ENCODE measurements at places on chromosomes 5 and 9.

GRCh38 chr5:132484391-132484725, 6.2 kb downstream of the IRF1 start:
- no peak for DNase-seq

- DNase-seq: no peak
These were observed 13.5 kb downstream of the FBP1 start for GRCh38 chr9:94625835-94626234.

DNA sequence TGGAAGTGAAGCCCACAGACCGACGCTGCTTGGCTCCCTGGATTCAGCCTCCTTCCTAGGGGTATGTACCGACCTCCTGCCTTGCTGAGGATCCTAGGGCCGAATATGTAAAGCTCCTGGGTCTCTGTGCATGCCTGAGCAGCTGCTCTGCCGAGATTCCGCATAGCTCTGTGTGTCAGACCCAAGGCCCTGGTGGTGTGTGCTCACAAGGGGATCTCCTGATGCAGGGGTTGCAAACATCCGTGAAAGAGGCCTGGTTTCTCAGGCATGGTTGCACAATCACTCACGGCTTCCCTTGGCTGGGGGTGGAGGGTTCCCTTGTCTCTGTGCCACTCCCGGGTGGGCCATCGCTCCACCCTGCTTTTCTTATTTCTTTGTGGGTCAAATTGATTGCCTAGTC, 19.9 kb upstream of the SVEP1 start:
- DNase-seq: no peak

- DNase-seq: no peak
These were observed 52.7 kb downstream of the ADAMTSL1 start for GRCh38 chr9:18526685-18527084.

GRCh38 chr9:21443849-21444625, 3.8 kb downstream of the IFNA1 start:
- no peak for DNase-seq

DNA sequence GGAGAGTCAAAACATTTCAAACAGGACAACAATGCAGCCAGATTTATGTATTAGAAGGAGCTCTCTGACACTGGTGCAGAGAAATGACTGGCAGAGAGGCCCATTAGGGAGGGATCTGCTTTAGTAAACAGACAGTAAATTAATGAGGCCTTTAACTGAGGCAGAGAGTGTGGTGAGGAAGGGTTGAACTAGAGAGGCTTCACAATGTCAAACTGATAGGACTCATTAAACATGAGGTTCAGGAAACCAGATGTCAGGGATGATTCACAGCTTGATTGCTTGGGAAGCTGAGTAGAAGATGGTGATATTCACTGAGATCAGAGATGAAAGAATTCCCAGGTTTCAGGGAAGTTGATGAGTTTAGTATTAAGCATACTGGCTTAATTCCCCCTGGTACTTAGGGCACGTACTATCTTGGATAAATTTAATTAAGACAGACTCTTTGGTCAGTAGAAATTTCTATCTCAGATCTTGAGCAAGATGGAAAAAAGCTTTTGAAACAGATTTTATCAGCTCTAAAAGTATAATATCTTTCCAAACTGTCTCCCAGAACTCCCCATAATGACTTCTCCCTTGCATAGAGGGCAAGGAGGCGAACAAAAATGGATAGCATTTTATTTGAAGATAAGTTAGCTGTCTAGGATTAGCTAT, 8.6 kb upstream of the MUSK start:
- DNase-seq: no peak

GRCh38 chr5:166938071-166938470, 1353.4 kb upstream of the WWC1 start:
- no peak for DNase-seq

DNA sequence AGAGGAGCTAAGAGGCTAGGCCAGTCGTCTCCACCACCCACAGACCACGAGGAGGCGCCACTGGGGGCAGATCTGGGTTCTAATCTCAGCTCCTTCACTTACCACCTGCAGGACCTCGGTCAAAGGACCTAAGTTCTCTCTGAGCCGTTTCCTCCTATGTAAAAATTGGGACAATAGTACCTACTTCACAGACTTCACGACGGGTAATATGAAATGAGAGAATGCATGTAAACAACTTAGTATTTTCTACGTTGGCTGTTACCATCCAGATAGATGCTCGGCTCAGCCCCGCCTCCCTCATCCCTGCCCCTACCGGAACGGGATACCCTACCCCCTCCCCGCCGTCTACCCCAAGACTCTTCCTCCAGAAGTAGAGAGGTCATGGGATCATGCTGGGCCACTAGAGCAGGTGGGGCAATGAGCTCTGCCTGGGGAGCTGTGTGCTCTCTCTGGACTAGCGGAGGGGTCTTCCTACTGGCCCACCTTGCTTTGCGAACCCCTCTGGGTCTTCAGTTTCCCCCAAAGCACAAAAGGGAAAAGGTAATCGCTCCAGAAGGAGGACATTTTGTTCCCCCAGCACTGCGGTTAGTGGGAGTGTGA, 541 bp downstream of the GNPDA1 start:
- peak; percentile 53 for DNase-seq

DNA sequence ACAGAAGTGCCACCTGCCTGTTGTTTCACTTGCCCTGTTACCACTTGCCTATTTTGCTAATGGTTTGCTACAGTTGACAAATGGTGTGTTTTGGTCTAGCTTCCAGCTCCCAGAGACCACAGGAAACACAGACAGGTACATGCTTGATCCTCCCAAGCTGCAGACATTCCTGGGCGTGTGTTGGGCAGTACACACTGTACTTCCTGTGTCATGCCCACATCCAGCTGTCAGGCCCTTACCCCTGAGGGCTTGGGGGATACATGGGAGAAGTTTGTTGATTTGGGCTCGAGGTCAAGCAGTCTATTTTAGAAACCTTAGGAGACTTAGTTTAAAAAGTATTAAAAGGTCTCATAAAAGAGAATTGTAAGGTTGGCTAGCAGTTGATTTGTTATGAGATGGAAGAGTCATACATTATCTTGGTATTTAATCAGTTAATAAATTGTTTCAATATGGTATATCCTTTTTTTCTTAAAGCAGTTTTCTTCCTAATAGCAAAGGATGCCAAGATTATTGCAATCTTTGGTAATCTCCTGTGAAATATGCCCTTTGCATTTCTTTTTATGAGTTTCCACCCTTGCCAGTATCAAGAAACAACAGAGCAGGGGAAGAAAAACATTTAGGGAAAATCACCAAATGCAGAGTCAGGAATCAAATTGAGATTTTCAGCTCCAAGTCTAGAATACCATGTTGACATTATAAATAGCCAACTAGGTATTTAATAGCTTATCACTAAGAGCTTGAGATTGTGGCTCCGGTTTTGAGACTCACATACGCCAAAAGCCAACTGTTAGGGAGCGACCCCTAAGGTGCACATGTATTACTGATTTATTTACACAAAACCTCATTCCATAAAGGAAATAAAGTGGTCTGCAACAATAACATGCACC, 52.3 kb upstream of the CD180 start:
- no peak for DNase-seq

GRCh38 chr5:67537439-67538148, 341.0 kb upstream of the CD180 start:
- no peak for DNase-seq

- DNase-seq: no peak
These were observed 573.1 kb downstream of the TLE4 start for GRCh38 chr9:80144856-80145255.

GRCh38 chr5:33576726-33577590, 136.2 kb downstream of the TARS1 start:
- no peak for DNase-seq

DNA sequence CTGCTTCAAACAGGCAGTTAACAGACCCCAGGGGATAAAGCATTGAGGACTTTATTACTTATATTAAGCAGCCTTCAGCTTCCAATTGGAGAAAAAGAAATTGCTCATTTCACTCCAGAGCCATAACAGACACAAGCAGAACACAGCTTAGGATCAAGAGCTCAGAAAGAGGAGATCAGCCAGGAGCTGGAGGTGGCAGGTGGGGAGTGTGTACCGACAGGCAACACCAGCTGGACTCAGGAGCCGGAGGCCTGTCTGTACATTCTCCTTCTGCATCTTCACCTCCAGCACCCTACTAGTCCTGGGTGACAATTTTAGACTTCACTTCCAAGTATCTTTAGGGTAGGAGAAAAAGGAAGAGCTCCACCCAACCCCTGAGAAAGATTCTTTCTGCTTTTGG, 35.8 kb downstream of the NRG2 start:
- no peak for DNase-seq

DNA sequence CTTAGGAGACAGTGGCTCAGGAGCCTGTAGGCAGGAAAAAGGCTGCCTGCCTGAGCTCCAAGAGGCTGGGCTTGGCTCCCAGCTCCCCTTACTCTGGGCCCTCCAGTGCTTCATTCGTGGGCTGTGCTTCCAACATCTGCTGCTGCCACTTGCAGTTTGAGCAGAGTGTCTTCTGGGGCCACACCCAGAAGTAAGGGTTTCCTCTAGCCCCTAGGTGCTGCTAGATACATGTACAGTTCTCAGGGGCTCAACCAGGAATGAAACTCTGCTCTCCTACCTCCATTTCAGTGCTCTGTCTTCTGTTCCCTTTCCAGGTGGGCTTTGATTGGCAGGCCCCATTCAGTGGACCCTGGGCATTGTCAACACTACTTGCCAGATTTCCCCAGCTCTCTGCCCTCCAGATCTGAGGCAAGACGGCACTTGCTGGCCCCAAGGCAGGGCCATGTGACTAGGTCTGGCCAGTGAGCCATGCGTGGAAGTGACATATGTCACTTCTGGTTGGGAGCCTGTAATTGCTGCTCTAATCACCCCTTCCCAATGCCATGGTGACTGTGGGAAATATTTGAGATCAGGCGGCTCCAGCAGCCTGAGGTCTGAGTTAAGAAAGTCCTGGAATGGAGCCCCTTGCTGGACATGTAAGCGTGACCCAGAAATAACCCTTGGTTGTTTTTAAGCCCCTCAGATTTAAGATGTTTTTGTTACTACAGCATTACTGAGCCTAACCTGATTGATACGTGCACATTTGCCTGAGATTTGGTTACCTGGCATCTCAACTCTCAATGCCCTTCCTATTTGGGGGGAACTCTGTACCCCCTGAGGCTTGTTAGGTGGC, 9.4 kb upstream of the BOD1 start:
- no peak for DNase-seq

- DNase-seq: no peak
These were observed 29.6 kb downstream of the MAML1 start for GRCh38 chr5:179762079-179762780.

GRCh38 chr5:131644822-131645221, 9.8 kb upstream of the RAPGEF6 start:
- no peak for DNase-seq

DNA sequence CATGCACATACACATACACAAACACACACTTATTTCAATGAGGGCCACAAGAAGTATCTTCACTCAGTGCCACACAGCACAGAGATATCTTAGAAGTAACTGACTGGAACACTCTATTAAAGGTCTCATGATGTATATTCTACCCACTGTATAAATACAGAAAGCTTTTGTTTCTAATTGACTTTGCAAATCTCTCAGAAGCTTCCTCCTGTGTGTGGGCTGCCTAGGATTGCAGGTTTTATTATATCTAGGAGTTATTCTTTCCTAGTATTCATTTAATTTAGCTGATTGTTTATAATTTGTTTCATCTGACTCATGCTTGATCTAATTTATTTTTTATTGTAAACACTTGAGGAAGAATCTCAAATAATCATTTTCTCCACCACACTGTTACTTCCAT, 262.4 kb upstream of the ACTBL2 start:
- no peak for DNase-seq

DNA sequence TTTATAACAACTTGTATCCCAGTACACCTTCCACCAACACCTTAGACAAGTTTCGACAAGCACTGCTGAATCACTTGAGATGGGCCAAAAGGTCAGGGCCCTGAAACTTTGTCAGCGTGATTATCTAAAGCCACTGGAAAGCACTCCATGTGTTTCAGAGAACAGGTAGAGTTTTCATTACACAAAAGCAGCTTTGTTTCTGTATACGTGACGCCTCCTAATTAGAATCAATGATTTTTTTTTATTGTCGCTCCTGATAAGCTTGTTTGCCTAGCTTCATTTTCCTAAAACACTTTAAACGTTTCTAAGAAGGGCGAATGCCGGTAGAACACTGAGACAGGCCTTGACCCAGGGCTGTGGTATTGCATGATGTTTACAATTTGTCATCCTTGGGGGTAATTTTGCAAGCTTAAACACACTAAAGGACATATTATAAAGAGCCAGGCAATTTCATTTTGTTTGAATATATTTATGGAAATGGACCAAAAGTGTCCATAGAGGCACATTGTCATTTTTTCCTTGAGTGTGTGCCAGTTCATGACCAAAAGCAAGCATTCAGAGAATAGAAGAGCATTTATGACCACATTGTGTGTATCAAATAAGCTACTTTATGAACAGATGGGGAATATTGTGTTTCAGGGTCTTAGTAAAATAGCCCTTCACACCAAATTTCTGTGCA, 193.6 kb downstream of the GLIS3 start:
- DNase-seq: no peak

- DNase-seq: no peak
These were observed 134.5 kb downstream of the SIL1 start for GRCh38 chr5:139063664-139064054.

- DNase-seq: no peak
These were observed 649 bp downstream of the CCDC187 start for GRCh38 chr9:136303066-136303824.

- no peak for DNase-seq
These were observed 778 bp downstream of the TRIM41 start for GRCh38 chr5:181223729-181224389.

DNA sequence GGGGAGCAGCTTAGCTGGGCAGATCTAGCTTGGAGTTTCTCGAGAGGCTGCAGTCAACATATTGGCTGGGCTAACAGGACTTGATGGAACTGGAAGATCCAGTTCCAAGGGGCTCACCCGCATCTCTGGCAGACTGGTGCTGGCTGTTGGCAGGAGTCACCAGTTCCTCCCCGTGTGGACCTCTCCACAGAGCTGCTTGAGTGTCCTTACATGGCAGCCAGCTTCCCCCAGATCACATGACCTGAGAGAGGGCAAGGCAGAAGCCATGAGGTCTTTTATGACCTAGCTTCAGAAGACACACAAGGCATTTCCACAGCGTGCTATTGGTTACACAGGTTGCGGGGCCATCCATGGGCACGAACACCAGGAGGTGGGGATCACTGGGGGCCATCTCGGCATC, 26.4 kb upstream of the RXRA start:
- DNase-seq: no peak

DNA sequence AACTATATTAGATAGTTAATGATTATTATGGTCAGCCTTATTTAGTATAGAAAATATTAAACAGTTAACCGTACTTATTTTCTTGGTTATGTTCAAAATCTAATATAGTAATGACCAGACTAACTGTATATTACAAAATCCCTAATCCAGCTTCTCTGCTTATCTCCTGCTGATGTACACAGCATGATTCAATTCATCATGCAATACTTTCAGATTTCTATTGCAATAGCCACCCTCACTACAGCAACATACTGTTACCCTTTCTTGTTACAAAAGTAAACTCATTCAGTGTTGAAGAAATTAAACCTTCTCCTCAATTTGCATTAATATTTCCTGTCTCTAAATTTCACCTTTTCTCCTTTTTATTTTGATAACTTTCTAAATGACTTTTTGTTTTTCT, 1375.0 kb upstream of the NUDT12 start:
- no peak for DNase-seq

GRCh38 chr5:55226934-55227663, at the start of gene MCIDAS:
Gene MCIDAS, minus strand, starts transcription at chr5:55227315. Its CDS starts 177 bp downstream, at chr5:55227138.
- peak; percentile 45 for DNase-seq

Measured in activated CD4-positive, alpha-beta T cell treated with anti-CD3 and anti-CD28 coated beads for 24 hours (primary cell).